Nephron progenitor cell (in vitro differentiated cells): ENCODE measurements at places on chromosomes 16 and 17.
A peak's percentile ranks its signal among the peaks of the same experiment; 100 is the strongest.

DNA sequence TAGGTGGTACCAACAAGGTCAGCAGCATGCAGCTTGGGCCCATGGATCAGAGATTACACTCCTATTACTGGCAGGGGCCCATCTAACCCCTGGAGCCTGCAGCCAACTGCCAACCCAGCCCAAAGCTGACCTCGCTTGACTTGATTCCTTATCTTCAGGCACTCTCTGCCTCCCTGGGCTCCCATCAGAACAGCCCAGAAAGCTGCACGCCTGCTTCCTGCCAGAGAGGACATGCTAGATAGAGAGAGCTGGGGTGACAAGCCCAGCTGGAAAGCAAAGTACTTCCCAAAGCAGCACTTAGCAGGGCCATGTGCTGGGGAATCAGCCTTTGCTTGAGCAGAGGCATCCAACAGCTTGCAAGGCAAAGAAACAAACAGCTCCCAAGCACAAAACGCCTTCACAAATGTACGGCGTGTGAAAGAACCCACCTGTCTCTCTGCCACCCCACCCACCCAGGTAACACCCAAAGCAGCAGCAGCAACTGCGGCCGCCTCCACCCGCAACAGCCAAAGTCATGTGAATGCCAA lies 74.2 kb upstream of the NLK start:
- DNase-seq = no peak

GRCh38 chr17:27554152-27554551 lies 76.8 kb upstream of the LGALS9 start:
- no peak for DNase-seq

DNA sequence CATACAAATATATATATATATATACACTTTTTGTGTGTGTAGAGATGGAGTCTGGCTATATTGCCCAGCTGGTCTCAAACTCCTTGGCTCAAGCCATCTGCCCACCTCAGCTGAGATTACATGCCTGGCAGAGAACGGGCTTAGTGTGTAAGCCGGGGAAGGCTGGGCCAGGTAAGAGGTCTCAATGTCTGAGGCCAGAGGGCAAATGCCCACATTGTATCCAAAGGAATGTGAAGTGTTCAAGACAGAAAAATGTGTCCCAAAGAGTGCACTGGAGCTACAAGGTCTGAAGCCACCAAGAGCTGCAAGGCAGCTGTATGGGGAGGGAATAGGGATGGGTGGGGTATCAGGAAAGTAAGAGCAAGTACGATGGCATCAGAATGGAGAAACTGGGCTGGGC lies 8.8 kb downstream of the CD2BP2 start:
- DNase-seq = no peak

- no peak for DNase-seq
Measured at GRCh38 chr17:70078549-70078948, 3.5 kb downstream of the KCNJ16 start.

GRCh38 chr17:62919388-62919787 lies 46.6 kb upstream of the TANC2 start:
- no peak for DNase-seq

DNA sequence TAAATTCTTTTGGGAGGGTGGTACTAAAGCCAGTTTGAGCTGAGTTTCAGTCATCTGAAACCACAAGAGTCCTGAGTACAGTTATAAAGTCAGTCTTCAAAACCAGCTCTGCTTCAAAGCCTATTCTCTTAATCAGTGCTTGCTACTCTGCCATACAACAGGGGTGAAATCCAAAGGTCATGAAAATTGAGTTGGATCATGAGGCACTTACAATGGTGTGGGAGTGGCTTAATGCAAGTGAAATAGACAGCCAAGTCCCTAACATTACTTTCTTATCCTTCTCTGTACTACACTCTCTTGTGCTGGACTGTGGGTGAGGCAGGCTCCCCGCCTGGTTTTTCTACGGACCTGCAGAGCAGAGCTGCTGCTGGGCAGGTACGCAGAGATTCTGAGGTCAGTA lies 12.4 kb downstream of the CBLN1 start:
- no peak for DNase-seq

DNA sequence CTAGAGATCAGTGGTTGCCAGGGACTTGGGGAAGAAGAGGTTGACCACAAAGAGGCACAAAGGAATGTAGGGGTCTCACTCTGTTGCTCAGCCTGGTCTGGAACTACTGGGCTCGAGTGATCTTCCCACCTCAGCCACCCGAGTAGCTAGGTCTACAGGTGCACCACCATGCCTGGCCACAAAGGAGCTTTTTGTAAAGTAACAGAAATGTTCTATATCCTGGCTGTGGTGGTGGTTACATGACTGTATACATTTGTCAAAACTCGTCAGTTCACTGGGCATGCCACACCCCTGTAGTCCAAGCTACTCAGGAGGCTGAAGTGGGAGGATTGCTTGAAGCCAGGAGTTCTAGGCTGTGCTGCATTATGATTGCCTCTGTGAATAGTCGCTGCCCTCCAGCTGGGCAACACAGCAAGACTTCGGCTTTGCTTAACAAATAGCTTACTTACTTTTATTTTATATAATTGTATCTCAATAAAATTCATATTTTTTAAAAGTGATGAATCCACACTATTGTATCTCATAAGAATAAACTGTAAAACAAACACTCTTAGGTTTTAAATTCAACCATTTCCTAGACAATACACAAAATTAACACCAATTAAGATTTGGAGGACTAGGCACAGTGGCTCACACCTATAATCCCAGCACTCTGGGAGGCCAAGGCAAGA lies 5.0 kb downstream of the SKA2 start:
- no peak for DNase-seq

GRCh38 chr16:80518436-80518835 lies 22.4 kb upstream of the DYNLRB2 start:
- DNase-seq = no peak

- no peak for DNase-seq
Measured at GRCh38 chr16:47604306-47604705, 143.2 kb downstream of the PHKB start.

DNA sequence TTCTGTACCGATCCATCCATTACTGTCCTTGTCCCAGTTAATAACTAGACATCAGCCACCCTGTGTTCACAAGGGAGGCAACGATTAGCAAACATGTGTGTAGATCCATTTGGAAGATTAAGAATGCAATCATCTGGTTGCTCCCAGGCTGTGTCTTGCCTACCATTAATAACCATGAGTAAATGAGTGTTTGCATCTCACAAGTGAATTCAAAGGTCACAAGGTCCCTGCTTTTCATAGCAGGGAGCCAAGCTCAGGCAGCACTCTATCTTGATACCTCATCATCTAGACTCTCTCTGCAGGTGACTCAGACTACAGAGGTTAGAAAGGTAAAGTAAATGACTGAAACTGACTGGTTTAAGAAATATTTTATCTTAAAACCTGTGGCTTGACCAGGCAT lies 25.3 kb downstream of the VWA3A start:
- DNase-seq = no peak

- DNase-seq = no peak
Measured at GRCh38 chr16:50121278-50121677, 31.8 kb upstream of the TENT4B start.

GRCh38 chr16:4309833-4310266 lies 6.0 kb upstream of the GLIS2 start:
- DNase-seq = peak; percentile 72

DNA sequence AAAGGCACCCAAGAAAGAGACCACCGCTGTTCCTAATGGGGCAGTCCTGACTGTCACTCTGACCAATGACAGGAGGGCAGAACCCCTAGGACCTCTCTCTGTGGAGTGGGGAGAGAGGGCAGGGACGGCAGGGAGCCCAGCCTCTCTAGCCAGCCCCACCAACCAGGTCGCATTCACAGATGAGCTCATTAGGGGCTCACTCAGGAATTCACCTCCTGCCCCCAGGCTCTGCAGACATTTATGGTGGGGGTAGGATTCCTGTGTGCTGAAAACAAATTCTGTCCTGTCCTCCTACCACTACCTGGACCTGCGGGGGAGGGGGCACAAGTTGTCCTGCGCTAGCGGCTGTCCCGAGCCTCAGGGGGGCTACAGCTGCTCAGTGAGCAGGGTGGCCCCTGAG lies 27.7 kb upstream of the GPRC5C start:
- no peak for DNase-seq

GRCh38 chr16:85656351-85657266 lies 32.1 kb downstream of the GINS2 start:
- DNase-seq = no peak

DNA sequence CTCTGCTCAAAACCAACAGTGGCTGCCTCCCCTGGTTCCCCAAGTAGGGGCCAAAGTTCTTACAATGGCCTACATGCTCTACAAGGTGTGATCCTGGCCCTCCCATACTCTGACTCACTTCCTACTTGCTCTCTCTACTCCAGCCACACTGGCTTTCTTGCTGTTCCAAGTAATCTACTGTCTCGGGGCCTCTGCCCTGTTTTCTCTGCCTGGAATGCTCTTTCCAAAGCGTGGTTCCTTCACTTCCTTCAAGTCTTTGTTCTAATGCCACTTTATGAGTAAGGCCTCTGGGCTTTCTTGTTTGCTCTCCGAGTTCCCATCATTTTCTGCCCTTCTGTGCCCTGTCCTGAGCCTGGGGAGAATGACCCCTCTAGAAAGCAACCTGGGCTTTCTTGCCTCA lies 4.1 kb upstream of the CDH3 start:
- no peak for DNase-seq

GRCh38 chr16:85300406-85300968 lies 188.2 kb upstream of the CIBAR2 start:
- DNase-seq = no peak

GRCh38 chr17:520447-521182 lies 168.0 kb upstream of the RPH3AL start:
- no peak for DNase-seq

GRCh38 chr16:79468121-79468552 lies 132.4 kb downstream of the MAF start:
- peak; percentile 36 for DNase-seq

DNA sequence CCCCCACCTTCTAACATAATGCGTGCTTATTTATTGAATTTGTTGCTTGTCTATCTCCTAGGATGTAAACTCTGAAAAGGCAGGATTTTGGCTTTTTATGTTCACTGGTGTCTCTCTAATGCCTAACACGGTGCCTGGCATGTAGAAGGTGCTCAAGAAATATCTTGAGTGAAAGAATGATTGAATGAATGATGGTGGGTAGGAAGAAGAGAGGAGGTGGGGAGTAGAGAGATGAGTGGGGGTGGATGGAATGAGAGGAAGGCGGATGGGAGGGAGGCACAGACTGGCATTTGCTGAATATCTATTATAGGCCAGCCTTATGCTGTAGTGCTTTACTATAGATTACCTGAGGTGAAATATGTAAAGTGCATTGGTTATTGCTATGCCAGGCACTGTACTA lies 2.3 kb downstream of the PRSS36 start:
- no peak for DNase-seq

- DNase-seq = no peak
Measured at GRCh38 chr17:78566947-78567346, 10.2 kb downstream of the DNAH17 start.

DNA sequence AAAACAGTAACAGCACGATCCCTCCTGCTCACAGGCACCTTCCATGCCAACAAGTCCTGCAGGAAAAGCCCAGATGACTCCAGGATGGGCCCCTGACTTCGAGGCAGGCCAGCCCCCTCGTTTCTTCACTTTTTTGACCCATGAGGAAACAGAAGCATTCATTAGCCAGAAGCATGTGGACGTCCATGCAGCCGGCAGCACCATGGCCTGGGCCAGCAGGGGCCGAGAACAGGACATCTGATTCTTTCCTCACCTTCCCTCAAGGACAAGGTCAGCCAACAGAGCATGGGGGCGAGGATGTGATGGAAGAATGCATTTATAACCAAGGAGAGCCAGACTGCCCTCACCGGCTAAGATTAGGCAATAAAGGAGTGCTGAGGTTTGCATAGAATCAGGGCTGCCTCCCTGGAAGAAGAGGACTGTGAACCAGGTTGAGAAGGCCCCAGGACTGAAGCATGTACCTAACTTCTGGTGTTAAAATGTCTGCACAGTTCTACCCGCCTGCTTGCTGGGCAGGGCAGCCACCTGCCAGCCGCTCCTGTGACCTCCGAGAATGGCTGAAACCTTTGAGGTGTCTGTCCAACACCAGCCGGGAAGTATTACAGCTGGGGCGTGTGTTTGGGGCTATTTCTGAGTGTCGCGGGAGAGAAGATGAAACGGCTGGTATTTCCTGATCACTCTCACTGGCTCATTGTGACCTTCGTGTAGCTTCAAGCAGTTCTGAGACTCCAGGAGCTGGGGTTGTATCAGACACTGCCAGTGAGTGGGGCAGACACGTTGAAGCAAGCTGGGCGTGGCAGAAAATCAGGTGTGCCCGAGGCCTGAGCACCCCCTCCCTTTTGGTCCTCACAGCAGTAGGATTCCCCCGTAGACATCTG lies 94.0 kb upstream of the TNRC6C start:
- DNase-seq = no peak

DNA sequence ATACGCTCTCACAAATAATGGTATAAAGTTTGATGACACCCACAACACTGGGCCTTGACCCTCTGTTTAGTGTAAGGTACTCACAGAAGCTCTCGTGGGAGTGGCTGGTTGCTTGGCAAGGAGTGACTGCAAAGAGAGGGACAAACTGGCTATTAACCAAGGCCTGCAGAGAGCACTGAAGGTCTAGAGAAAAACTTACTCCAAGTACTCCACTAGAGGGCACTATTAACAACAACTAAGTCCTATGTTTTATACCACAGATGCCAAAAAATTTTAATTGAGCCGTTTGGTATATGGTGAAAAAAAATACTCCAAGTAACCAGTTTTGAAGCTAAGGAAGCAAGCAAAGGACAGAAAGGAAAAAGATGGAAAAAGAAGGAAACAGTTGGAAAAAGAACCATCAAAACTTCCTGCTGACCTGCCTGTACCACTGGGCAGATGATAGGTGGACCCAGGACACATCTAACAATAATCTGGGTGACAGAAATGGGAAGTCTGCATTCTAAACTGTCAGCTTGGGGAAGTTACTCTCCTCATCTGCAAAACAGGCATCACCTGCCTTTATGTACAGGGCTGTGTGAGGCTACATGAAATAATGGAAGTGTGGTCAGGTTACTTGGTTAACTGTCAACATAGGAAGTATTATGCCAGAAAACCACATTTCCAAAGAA lies 23.2 kb downstream of the DYNC1LI2 start:
- DNase-seq = no peak

DNA sequence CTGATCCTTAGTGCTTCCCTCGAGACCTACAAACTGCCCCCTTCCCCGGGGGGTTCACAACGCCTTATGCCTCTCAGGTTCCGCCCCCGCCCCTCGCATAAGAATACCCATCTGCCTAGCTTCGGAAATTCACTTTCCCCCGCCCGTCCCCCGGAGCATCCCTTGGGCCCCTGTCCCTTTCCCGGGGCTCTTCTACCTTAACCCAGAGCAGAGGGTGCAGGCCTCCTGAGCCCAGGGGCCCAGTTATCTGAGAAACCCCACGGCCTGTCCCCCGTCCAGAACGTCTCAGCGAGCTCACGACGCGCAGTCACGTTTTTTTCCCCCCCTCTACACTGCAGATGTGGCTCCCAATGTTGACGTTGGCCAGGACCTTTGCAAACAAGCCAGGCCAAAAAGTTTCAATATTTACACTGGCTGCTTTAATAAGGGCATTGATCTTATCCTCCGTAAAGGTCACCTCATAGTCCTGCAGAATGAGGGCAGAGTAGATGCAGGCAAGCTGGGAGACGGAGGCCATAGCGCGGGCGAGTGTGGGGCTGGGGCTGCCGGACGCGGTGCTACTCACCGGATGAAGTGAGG lies 1.4 kb upstream of the NBR1 start:
- peak; percentile 35 for DNase-seq
